NCI-H187 (cell line): ENCODE measurements at places on chromosomes 11 and 22.

GRCh38 chr22:33034753-33035152, 23.4 kb downstream of the SYN3 start:
- DNase-seq = no peak

DNA sequence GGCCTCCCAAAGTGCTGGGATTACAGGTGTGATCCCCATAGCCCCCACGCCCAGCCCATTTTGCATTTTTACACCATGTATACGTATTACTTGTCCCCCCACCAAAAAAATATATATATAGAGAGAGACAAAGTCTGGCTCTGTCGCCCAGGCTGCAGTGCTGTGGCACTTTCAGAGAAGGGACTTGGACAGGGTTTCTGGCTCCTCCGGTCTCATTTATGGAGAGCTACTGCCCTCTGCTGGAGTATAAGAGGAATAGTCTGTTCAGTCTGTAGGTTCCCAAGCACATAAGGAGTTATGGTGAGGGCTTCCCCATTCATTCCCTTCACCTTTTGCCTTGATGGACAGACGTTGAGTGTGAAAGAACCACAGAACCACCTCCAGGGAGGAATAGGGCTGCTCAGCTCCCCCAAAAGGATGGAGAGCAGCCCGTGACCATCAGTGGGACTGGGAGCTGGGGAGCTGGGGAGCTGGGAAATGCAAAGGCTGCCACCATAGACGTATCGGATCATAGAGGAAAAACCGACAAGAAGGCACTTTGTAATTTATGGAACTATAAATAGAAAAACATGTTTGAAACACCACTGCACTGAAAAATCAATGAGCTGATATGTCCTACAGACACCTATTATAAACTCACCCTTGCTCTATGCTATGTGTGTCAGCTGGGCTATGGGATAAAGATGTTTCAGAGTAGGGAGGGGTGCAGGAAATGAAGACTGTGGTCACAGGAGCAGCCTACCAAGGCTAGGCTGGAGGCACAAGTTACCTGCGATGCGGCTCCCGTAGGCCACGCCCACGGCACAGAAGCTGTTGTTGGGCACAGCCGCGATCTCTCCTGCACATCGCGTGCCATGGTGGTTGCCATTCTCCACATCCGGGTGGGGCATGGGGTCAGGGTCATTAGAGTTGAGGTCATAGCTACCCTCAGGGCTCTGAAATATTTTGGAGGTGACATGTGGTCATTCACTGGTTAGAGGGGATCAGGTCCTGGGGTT, 5.2 kb downstream of the PCSK7 start:
- peak; percentile 47 for DNase-seq

DNA sequence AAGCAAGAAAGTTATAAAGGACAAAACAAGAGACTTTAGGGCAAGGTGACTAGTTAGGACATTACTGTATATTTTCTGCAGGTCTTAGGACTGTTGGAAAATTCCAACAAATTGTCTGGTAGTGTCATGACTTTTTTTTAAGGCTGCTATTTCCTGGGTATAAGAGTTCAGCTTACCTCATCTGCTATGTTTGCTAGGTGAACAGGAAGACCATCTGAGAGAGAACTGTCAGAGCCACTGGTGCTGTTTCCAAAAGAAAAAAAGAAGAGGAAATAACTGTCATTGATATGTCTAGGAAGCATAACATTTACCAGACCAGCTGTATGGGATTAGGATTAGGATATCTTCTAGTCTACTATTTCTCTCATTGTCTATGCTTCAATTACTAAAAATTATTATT, 26.3 kb upstream of the MTCH2 start:
- DNase-seq = no peak

GRCh38 chr11:5241458-5241857, 7.2 kb upstream of the HBD start:
- no peak for DNase-seq

- no peak for DNase-seq
These were observed 21.6 kb upstream of the PEX26 start for GRCh38 chr22:18056161-18056666.

GRCh38 chr11:86115542-86116385, 46.9 kb upstream of the PICALM start:
- DNase-seq = no peak

DNA sequence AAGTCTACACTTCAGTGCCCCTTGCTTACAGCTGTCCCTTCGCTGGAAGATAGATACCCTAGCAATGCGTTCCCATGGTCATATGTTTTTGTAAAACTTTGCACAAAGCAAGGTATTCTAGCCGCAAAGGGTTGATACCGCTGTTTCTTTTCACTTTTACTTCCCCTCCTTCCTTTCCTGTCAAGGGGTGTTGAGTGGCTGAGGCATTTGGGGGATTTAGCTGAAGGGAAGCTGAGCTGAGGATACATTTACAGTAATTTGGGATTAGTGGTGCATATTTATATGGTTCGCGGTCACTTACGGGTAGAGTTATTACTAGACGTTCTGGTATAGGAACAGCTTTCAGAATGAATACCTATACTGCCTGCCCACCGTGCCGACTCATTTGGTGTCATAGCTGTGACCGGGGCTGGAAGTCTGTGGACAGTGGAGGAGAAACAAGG, 86.9 kb upstream of the WNT11 start:
- no peak for DNase-seq

DNA sequence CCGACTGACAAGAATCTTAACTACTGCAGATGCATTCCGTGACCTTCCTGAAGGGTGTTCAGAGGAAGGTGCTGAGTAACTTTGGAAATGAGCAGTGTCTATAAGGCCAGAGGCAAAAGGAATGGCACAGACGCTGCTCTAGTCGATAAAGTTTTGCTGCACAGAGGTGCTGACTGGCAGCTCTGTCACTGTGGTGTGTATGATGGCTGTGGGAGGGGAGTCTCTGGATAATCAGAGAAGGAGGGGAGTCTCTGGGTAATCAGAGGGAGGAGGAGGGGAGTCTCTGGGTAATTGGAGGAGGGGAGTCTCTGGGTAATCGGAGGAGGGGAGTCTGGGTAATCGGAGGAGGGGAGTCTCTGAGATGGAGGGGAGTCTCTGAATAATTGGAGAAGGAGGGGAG, 18.4 kb downstream of the PTDSS2 start:
- DNase-seq = no peak

- no peak for DNase-seq
These were observed 33.9 kb downstream of the CCDC83 start for GRCh38 chr11:85889108-85889507.

DNA sequence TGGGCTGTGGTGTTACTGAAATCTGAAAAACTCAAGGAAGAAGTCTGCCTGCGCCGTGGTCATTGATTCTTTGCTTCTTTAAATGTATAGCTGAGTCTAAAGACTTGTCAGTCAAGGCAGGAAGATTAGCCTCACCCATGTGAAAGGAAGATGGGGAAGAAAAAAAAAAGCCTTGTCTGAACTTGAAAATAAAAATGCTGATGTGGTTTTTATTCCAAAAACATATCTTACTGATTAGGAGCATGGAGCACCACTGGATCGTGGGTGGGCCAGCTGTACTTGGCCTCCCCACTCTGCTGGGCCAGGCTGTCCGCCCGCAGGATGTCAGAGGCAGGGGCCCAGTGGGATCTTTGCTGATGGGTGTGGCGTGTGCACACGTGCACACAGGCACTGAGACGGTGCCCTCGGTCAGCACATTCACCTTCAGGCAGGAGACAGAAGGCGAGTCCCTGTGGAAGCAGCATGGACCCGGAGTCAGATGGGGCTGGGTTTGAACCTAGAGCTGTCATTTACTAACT, 111.9 kb downstream of the WNT7B start:
- DNase-seq = no peak
